ENCODE measurements at places on chromosomes 6 and 20. TPM values are rescaled to one million over a fixed set of nuclear protein-coding genes. Genes with fewer than 3 reads are reported as not detected.

The WFDC5 gene
- total RNA-seq, result not detected

The MOG gene
- total RNA-seq, result not detected

The ELOVL2 gene
- 0.81 TPM for total RNA-seq

The OR2J3 gene
- 0.06 TPM for total RNA-seq

The LAMP5 gene
- total RNA-seq, result 0.66 TPM

The REM1 gene
- 2.3 TPM for total RNA-seq

All from mucosa of gallbladder (tissue), 1 donor.